ENCODE measurements at places on chromosomes 16 and 17.

DNA sequence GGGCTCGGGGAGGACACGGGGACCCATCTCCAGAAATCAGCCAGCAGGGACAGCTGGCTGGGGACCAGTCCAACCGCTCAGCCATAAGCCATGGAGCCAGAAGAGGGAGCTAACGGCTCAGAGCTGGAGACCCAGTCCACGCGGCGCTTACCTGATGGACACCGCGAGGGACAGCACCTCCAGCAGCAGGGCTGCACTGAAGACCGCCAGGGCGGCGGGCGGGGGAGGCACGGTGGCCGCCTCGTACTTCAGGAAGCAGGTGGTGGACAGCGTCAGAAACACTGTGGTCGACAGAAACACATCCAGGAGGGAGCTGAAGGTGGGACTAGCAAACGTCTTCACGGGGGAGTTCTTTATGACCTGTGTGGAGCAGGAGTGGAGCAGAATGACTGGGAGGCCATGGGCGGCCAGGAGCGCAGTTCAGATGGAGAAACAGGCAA, 102.6 kb upstream of the CREBBP start:
- H3K4me3 ChIP-seq, result no peak overlapping the region
- H3K27me3 ChIP-seq, result no peaks in the 10 kb centered on the region
- H3K27ac ChIP-seq, result no peak overlapping the region
- peaks cover 21% of the 10 kb centered on the region for H3K4me1 ChIP-seq
- H3K36me3 ChIP-seq, result peaks cover 83% of the 10 kb centered on the region

DNA sequence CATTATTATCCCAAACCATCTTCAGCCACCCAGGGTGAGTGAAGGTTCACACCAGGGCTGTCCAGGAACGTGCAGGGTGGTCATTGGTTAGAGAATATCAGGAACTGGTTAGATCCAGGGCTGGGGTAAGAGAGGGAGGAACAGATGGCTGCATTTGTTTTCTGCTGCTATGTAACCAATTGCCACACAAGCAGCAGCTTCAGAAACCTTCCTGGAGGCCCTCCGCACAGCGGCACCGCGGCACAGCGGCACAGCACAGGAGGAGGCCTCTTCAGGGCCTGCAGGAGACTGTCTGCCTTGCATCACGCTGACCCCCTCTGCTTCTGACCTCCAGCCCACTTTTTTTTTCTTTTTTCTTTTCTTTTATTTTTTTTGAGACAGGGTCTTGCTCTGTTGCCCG, 86.1 kb downstream of the KCNJ12 start:
- H3K27me3 ChIP-seq, result peaks cover 11% of the 10 kb centered on the region
- H3K4me1 ChIP-seq, result peaks cover 17% of the 10 kb centered on the region
- no peaks in the 10 kb centered on the region for H3K36me3 ChIP-seq
- H3K4me3 ChIP-seq, result no peak overlapping the region
- peak; percentile 9 for DNase-seq

DNA sequence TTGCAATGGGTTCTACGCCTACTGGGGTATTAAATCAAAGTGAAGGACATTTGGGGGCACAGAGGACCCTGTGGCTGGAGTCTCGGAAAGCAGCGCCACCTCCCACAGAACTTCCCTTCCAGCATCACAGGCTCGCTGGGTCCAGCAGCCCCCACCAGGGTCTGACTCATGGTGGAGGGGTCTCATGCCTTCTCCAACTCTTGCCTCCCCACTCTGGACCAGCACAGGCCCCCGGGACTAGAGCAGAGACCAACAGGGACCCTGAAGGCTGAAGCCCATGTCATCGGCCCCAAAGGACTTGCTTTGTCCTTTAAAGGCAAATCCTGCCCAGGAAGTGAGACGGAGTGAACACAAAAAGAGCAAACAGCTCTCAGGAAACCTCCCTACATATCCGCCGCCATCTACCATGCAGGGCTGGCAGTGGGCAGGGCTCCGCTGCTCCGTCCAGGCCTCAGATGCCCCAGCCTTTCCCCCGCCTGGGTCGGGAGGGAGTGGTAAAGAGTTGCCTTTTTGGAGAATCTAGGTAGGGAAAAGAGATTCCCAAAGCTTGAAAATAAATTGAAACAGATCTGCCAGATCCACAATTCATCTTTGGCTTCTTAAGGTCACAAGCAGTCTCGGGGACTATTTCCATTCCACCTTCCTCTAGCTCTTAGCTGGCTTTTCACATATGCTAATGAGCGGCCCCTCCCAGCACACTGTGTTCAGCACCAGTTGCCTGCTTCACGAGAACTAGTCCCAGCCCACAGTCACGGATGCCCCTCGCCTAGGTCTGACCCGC, 2.1 kb upstream of the GPRC5C start:
- H3K36me3 ChIP-seq, result no peaks in the 10 kb centered on the region
- H3K4me3 ChIP-seq, result peak overlapping the region; percentile 6
- peaks cover 40% of the 10 kb centered on the region for H3K27me3 ChIP-seq
- H3K27ac ChIP-seq, result peak overlapping the region; percentile 67
- peaks cover 48% of the 10 kb centered on the region for H3K4me1 ChIP-seq

- peak overlapping the region; percentile 43 for H3K27ac ChIP-seq
Measured at GRCh38 chr17:2202996-2203575, 100.5 kb downstream of the SMG6 start.

DNA sequence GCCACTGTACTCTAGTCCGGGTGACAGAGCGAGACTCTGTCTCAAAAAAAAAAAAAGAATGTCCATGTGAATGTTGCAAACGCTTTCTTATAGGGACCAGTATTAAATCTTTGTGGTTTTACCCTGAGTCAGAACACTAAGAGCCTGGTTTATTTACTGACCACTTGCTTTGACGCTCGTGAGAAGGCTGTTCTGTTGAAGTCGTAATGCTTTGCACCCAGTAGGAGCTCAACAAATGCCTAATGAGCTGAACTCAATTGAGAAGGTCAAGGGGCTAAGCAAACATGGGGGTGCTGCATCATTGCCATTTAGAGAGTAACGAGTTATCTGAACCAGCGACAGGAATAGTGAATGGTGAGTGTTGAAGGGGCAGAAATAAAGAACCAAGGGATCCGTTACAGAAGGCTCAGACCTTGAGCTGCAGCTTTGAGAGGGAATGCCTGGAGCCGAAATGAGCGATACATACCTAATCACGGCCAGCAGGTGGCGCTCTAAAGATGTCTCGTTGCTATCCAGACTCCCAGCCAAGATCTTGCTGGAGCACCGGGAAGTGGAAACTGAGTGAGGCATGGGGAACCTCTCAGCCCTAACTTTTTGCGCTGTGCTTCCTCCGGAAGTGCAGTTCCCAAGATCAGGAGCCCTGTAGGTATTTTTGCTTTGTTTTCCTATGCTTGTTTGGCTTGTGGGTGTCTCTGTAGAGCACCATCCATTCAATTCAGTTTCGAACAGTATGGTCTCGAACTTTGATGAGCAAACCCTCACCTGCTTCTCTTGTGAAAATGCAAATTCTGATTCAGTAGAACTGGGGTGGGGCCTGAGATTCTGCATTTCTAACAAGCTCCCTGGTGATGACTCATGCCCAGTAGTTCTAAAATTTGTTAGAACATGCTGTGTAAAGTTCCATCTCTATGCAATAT, 12.6 kb upstream of the RNF222 start:
- no peaks in the 10 kb centered on the region for H3K36me3 ChIP-seq
- no peak overlapping the region for H3K27ac ChIP-seq
- DNase-seq, result peak; percentile 88
- H3K4me1 ChIP-seq, result no peaks in the 10 kb centered on the region
- peaks cover 7% of the 10 kb centered on the region for H3K27me3 ChIP-seq

DNA sequence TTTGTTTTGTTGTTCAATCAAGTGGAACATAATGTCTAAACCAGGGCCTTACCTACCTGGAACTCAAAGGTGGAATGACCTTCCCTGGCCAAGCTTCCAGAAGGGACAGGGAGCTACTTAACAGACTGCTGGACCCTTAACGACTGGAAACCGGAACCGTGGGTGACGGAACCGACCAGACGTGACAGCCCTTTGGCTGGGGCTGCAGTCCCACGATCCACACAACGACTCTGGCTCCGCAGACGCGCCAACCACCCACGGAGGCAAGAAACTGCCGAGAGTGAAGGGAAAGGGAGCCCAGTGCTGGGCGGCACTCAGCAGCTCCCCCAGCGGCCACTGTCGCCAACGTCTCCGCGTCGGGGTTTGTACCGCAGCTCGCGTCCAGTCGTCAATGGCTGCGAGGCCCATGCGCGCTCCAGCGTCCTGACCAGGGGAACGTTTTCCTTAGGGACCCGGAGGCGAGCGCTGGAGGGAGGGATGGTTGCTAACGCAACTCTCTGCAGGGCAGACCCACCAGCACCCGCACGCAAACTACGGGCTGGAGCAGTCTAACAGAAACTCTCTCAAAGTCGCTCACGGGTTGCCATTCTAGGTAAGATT, 5.5 kb upstream of the KIF22 start:
- no peak for DNase-seq
- H3K4me3 ChIP-seq, result peak overlapping the region; percentile 43
- no peaks in the 10 kb centered on the region for H3K27me3 ChIP-seq
- H3K4me1 ChIP-seq, result peaks cover 18% of the 10 kb centered on the region
- H3K27ac ChIP-seq, result no peak overlapping the region

GRCh38 chr17:62955841-62956352, 10.1 kb upstream of the TANC2 start:
- DNase-seq, result peak; percentile 37
- H3K27ac ChIP-seq, result no peak overlapping the region
- H3K27me3 ChIP-seq, result no peaks in the 10 kb centered on the region
- H3K4me1 ChIP-seq, result no peaks in the 10 kb centered on the region
- no peaks in the 10 kb centered on the region for H3K36me3 ChIP-seq
- no peak overlapping the region for H3K4me3 ChIP-seq

GRCh38 chr16:49859125-49859811, 3.4 kb upstream of the ZNF423 start:
- H3K27me3 ChIP-seq, result peaks cover 14% of the 10 kb centered on the region
- peaks cover 27% of the 10 kb centered on the region for H3K4me1 ChIP-seq
- H3K27ac ChIP-seq, result peak overlapping the region; percentile 83
- DNase-seq, result no peak

- H3K36me3 ChIP-seq, result peaks cover 28% of the 10 kb centered on the region
- no peak for DNase-seq
- no peaks in the 10 kb centered on the region for H3K27me3 ChIP-seq
- H3K4me1 ChIP-seq, result no peaks in the 10 kb centered on the region
- no peak overlapping the region for H3K27ac ChIP-seq
- H3K4me3 ChIP-seq, result no peak overlapping the region
Measured at GRCh38 chr17:30273373-30273772, 18.4 kb downstream of the BLMH start.

GRCh38 chr17:77691216-77692085, 267.1 kb upstream of the TNRC6C start:
- peaks cover 31% of the 10 kb centered on the region for H3K4me1 ChIP-seq
- no peaks in the 10 kb centered on the region for H3K36me3 ChIP-seq
- no peak overlapping the region for H3K4me3 ChIP-seq
- no peak overlapping the region for H3K27ac ChIP-seq

DNA sequence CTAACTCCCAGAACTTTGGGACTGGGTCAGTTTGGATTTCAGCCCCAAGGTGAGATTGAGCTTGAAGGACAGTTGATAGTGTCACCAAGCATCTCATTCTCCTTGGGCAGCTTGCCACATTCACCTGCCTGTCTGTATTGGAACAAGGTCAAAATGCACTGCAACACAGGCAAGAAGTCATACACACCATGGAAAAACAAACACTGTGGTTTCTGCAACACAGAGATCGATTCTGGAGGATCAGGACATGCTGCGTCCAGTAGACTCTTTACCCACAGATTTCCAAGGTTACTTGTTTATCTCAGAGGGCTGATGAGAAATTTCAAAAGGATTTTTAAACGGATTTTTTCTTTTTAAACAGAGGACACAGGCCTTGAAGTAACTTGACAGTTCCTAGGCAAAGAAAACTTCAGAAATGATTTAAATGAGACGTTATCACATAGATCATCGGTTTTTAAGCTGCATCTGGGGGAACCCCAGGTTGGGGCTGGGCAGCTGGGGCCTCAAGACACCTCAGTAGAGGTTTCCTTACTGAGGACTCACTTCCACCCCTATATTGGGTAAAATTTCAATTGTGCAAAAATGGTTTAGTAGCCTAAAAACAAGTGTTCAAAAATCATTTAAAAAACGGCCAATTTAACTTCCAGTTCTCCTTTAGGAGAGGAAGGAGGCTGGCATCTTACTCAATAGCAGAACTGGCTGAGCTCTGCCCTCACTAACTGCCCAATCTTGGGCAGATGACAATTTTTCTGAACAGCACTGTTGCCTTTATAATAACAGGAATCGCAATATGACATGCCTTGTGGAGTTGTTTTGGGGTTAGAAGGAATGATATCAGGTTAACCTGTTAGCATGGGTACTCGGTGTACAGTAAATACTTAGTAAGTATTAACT, 299.3 kb downstream of the XYLT1 start:
- H3K27ac ChIP-seq, result no peak overlapping the region
- no peak overlapping the region for H3K4me3 ChIP-seq
- peaks cover 2% of the 10 kb centered on the region for H3K36me3 ChIP-seq
- H3K4me1 ChIP-seq, result no peaks in the 10 kb centered on the region

DNA sequence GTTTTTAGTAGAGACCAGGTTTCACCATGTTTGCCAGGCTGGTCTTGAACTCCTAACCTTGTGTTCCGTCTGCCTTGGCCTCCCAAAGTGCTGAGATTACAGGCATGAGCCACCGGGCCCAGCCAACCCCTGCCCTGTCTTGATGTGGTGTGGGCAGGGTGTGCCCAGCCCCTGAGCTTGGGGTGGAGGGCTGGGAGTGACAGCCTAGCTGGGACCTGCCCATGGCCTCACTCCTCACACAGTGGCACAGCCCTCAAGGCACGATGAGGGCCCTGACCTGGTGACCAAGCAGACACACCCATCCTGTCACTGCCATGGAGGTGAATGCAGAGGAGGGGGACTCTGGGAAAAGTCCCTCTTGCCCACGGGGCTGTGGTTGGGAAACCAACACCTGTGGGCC, 3.0 kb downstream of the IL32 start:
- H3K4me1 ChIP-seq, result peaks cover 4% of the 10 kb centered on the region
- no peak overlapping the region for H3K27ac ChIP-seq
- no peaks in the 10 kb centered on the region for H3K27me3 ChIP-seq
- no peaks in the 10 kb centered on the region for H3K36me3 ChIP-seq

GRCh38 chr16:71259086-71259485, 28.6 kb upstream of the HYDIN start:
- H3K4me3 ChIP-seq, result no peak overlapping the region
- H3K4me1 ChIP-seq, result peaks cover 7% of the 10 kb centered on the region
- no peak overlapping the region for H3K27ac ChIP-seq
- H3K36me3 ChIP-seq, result no peaks in the 10 kb centered on the region
- H3K27me3 ChIP-seq, result no peaks in the 10 kb centered on the region

DNA sequence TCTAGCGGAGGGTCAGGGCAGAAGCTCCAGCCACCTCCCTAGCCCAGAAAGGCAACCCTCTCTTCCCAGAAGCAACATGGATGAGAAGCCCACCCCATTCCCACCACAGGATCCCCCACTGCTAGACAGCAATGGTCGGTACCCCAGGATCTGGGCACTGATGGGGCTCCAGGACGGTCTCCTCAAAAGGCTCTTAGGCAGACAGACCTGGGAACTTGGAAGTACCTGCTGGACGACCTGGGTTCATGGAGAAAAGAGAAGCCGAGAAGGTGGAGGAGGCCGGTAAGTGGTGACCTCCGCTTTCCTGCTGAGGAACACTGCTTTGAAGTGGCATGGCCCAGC, 96.6 kb downstream of the TBC1D16 start:
- no peaks in the 10 kb centered on the region for H3K27me3 ChIP-seq
- H3K27ac ChIP-seq, result no peak overlapping the region
- H3K4me1 ChIP-seq, result peaks cover 76% of the 10 kb centered on the region
- DNase-seq, result no peak
